ENCODE measurements at places on chromosomes 4 and X.

GRCh38 chr4:27764526-27764837 is 903.8 kb downstream of the STIM2 start:
- DNase-seq, result no peak

- DNase-seq, result no peak
These were observed 125.0 kb downstream of the PPP3CA start for GRCh38 chr4:101222156-101222845.

GRCh38 chr4:113057891-113058290 is 8.4 kb downstream of the ANK2 start:
- no peak for DNase-seq

- peak; percentile 90 for DNase-seq
These were observed 626 bp upstream of the CEP135 start for GRCh38 chr4:55947912-55948725.

DNA sequence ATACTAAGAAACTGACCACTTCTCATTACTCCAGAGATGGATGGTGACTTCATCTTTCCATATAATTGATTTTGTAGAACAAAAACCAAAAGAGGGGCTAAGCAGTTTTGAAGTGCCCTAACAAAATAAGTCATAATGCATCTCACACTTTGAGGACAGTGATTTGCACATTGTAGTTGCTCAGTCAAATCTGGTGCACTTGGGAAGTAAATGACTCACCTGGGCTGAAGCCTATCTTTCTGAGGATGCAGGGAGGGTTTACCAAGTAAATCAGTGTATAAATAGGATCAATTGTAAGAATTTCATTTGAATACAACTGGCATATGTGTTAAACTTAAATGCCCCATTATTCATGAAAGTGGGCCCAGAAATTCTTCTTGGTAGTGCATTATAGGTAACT is 134.2 kb downstream of the DCLK2 start:
- DNase-seq, result no peak

- DNase-seq, result no peak
These were observed 15.6 kb upstream of the ADH4 start for GRCh38 chr4:99159699-99160098.

- no peak for DNase-seq
These were observed 304.0 kb downstream of the MAPK10 start for GRCh38 chr4:86055898-86056297.

DNA sequence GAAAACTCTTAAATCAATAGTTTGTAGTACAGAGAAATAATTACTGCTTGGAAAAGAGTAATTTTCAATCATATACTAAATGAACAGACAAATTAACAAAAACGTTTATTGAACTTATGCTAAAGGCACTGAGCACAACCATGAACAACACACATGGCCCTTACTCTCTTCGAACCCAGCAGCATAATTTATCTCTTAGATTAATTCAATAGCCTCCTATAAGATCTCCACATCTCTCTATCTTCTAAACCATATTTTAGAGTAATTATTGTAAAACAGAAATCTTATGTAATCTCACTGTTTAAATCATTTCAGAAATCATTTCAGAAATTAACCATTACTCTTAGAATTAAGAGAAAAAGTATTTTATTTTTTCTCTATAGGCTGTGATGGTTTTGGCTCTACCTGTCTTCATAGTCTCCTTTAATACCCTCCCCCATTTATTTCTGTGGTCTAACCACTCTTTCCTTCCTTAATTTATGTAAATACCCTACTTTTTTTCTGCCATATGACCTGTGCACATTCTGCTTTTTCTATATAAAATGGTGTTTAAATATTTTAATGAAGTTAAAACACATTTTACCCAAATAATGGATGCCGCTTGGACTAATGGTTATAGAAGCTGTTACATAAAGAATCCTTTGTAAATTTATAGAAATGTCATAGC is 218.5 kb downstream of the CCSER1 start:
- DNase-seq, result no peak

GRCh38 chr4:141731481-141731880 is 95.1 kb downstream of the IL15 start:
- DNase-seq, result no peak

- no peak for DNase-seq
These were observed 96.2 kb downstream of the TSPAN7 start for GRCh38 chrX:38657562-38657961.

GRCh38 chrX:110396735-110397134 is 38.1 kb downstream of the RTL9 start:
- DNase-seq, result no peak

GRCh38 chrX:154502989-154503388 is 12.6 kb upstream of the SLC10A3 start:
- no peak for DNase-seq

DNA sequence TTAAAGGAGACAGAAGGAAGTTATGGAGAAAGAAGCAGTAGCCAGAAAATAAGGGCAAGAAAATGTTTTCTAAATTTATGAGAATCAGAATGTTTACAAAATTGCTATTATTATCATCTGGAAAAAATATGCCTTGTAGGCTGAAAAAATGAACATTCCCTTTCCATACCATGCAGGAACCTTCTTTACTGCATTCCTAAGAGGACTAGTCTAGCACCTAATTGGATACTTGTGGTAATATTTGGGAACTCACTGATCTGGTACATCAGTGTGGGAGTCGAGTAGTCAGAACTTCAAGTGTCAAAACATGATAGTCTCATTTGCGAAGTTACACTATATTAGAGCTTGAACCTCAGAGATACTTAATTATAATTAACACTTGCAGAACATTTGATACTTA is 51.9 kb downstream of the TET2 start:
- DNase-seq, result no peak

- DNase-seq, result no peak
These were observed 46.0 kb downstream of the GEMIN8 start for GRCh38 chrX:13983734-13984133.

DNA sequence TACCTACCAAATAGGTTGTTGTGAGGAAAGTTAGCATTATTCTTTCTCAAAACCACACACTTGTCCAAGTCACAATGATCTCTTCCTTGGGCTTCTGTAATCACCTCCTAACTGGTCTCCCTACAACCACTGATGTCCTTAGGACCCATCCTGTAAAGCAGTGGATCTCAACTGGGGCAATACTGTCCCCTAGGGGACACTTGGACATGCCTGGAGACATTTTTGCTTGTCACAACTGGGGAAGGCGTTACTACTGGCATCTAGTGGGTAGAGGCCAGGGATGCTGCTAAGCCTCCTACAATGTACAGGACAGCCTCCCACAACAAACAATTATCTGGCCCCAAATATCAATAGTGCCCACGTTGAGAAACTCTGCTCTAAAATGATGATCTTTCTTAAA is 118.7 kb upstream of the AP1S2 start:
- no peak for DNase-seq

- peak; percentile 59 for DNase-seq
These were observed 60.8 kb downstream of the USP9X start for GRCh38 chrX:41145920-41146608.

GRCh38 chrX:18390941-18391538 is 34.4 kb upstream of the CDKL5 start:
- DNase-seq, result no peak

GRCh38 chr4:72997409-72997808 is 72.1 kb downstream of the COX18 start:
- DNase-seq, result no peak

GRCh38 chr4:2378401-2378800 is 40.0 kb downstream of the ZFYVE28 start:
- no peak for DNase-seq

- DNase-seq, result no peak
These were observed 4.8 kb downstream of the LRRC66 start for GRCh38 chr4:52015366-52015765.

- no peak for DNase-seq
These were observed 36.9 kb downstream of the RP2 start for GRCh38 chrX:46873746-46874145.

- no peak for DNase-seq
These were observed 82.4 kb upstream of the CLCN4 start for GRCh38 chrX:10074241-10074941.

- DNase-seq, result no peak
These were observed 96.5 kb downstream of the SLC2A9 start for GRCh38 chr4:9924750-9925149.

- DNase-seq, result no peak
These were observed 367.4 kb downstream of the UNC5C start for GRCh38 chr4:95181243-95181995.

- DNase-seq, result no peak
These were observed 294.5 kb downstream of the PDGFC start for GRCh38 chr4:156677131-156677531.

DNA sequence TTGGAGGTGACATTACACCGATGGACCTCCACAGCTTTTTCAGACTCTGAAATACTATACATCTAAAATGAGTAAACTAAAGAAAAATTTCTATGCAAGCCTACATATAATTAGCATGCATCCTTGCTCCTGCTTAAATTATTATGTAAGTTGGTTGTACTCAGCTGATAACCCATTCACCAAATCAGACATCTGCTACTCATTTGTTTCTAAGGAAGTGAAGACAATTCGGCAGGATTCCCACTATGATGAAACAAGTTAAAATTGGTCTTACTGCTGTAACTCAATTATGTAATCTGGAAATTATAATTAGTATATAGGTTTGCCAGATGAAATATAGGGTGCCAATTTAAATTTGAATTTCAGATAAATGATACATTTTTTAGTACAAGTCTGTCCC is 59.5 kb upstream of the FGF13 start:
- DNase-seq, result no peak

DNA sequence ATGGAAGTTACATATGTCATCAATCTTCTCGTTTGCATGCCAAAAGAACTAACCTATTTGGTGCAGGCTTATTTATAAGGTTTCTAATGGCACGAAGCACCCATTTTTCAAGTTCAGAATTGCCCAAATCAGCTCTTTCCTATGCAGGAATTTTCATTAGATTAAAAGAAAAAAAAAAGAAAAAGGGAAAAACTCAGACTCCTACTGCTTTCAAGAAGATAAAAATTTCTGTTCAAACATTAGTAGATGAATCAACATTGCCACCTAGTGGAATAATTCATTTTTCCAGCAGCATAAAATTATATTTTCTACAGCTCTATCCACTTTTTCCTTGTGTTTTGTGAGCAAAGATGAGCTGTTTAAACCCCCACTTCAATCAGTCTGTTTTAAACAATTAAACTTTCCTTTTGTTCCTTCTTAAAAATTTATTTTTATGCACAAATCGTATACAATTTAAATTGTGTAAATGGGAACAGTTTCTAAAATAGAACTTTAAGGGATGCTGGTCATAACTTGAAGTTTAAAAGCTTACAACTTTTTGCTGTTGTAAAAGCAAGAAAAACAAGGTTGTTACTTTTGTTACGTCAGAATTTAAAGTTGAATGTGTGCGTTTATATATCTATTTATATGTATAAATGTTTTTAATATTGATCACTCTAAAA is 309.9 kb downstream of the ARAP2 start:
- no peak for DNase-seq

- no peak for DNase-seq
These were observed 56.5 kb upstream of the ATP8A1 start for GRCh38 chr4:42713391-42713790.

DNA sequence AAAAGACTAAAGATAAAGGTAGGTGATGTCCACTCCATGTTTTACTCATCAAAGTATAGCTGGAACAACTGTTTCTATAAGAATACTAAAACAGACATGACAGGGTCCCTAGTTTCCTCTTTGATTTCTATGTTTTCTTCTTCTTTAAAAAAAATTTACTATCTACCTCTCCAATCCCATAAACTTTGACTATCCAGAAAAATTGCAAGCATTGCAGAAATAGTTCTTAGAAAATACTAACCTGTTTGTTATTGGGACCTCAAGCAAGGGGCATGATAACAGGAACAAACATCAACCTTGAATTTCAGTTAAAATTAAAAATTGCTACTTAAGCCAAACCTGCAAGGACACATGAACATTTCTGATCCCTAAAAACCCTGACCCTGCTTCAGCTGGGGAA is 1226.5 kb downstream of the C4orf33 start:
- no peak for DNase-seq

Measured in AG04449 (cell line).